Hypothalamus (tissue), 51 donors: ENCODE measurements at places on chromosomes 5 and 9.

GRCh38 chr5:136999787-137000186 is 499.3 kb downstream of the SPOCK1 start:
- no peak for DNase-seq

DNA sequence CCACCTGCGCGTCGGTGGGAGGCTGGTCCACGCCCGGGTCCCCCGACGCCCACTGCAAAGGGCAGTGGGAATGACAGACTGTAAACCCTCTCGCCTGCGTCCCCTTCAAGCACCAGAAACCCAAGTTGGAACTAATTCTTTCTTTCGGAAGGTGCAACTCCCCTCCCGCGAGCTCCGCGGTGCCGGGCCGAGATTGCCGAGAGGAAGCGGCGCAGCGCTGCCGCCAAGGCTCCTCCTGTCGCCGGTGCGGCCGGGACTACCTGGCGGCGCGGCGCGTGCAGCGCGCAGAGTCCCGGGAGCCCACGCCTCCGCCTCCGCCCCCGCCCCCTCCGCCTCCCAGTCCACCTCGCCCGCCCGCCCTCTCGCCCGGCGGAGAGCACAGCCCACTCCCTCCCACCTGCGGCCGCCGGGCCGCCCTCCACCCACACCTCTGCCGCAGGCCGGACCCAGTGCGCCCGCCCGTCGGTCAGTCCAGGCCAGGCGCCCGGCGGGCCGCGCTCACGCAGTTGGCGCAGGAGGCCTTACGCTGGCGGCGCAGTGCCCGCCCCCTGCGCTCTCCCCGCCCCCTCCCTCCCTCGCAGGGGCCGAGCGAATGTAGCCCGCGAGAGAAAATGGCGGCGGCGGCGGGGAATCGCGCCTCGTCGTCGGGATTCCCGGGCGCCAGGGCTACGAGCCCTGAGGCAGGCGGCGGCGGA is at the start of gene MAP3K1:
MAP3K1 (plus strand) TSS at position 587 of the 695 bp plus-strand sequence; CDS start at position 612, 25 bp downstream.
- peak; percentile 65 for DNase-seq

GRCh38 chr9:69519470-69520240 is 152.5 kb downstream of the APBA1 start:
- DNase-seq: no peak

GRCh38 chr9:37415011-37415719 is 7.3 kb upstream of the GRHPR start:
- DNase-seq: peak; percentile 47

- DNase-seq: no peak
These were observed 43.3 kb upstream of the ISOC1 start for GRCh38 chr5:129051283-129051682.

- no peak for DNase-seq
These were observed 625.9 kb downstream of the TLE4 start for GRCh38 chr9:80197661-80198060.

GRCh38 chr9:117080765-117081390 is 334.0 kb downstream of the ASTN2 start:
- no peak for DNase-seq

GRCh38 chr5:155434681-155435080 is 421.1 kb downstream of the KIF4B start:
- no peak for DNase-seq

- DNase-seq: peak; percentile 49
These were observed 62.5 kb downstream of the CYFIP2 start for GRCh38 chr5:157328277-157328912.

DNA sequence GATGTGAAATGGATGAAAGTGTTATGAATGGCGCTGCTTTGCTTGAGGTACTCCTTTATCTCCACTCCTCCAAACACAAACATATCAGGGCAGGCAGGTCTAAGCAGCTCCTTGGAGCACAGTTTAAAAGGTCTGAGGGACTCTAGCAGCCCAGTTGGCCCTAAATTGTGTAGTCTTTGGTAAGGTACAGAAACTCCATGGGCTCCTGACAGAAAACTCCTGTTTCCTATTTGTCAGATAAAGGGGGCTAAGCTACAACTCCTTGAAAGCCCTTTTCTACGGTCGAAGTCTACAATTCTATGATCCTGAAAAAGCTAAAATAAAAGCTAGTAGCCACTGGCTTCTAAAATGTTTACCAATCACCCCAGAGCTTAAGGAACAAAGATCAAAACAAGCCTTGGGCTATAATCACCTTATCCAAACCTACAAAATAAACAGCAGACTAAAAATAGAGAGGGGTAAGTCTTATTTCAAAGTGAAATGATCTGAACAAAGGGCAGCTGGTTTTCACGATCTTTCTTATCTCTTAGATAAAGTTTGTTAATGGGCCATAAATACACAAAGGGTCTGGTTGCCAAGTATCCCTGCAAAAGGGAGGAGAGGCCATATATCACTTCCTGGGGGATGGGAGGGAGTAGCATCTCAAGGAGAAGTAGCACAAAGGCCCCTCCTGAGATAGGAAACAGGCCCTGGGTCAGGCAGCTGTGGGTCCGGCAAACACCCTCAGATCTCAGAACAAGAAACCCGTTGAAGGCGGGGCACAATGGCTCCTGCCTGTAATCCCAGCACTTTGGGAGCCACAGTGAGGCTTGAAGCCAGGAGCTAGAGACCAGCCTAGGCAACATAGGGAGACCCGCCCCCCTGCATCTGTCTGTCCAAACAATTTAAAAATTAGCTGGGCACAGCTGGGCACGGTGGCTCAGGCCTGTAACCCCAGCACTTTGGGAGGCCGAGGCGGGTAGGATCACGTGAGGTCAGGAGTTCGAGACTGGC is 28.3 kb upstream of the DENND4C start:
- no peak for DNase-seq

GRCh38 chr5:67435032-67435431 is 238.4 kb upstream of the CD180 start:
- DNase-seq: no peak

DNA sequence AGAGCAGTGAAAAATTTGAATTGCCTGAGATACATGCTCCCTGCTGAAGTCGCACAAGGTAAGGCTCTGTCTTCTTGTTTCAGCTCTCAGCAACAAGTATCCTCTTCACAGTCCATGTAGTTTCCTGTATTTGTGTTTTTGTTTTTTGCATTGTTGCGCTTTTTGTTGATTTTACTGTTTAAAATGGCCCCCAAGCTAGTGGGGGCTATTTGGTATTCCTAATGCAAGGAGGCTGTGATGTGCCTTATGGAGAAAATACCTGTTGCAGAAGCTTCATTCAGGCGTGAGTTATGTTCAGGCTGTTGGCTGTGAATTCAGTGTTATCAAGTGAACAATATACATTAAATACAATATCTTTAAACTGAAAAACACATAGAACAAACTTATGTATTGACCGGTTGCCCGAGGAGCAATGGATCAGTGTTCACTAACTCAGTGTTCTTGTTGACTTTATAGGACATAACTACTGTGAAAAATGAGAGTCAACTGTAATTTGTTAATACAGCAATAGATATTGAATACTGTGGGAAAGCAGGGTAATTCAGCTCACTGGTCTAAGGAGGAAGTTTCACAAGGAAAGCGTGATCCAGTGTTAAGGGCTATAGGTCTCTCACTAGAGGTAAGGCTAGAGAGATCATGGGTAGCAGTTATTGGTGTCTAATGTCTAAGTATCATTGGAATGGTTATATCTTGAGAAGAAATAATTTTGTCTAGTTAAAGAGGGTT is 150.5 kb downstream of the GCNT1 start:
- DNase-seq: no peak

- DNase-seq: peak; percentile 40
These were observed 63.9 kb downstream of the PCDH1 start for GRCh38 chr5:141814064-141814964.

DNA sequence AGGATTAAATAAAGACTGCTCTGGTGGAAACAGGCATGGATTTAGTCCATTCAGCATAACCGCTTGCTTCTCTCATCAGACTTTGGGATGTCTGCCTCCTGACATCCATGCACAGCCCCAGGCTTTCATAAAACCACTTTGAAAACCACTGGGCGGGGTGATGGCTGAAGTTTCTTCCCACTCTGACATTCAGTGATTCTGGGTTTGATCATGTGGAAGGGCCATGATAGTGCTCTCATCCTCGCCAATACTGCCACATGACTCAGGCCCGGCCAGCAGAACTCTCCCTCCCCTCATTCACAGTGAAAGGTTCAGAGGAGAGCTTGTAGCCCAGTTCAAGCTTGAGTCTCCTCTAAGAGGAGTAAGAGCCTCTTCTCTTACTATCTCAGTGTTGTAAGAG is 29.6 kb upstream of the GLRA1 start:
- DNase-seq: no peak

GRCh38 chr9:130921300-130921988 is 17.6 kb downstream of the FIBCD1 start:
- no peak for DNase-seq

- DNase-seq: no peak
These were observed 984.4 kb upstream of the DMAC1 start for GRCh38 chr9:8783941-8784340.

GRCh38 chr5:34610546-34610945 is 45.6 kb upstream of the RAI14 start:
- no peak for DNase-seq

DNA sequence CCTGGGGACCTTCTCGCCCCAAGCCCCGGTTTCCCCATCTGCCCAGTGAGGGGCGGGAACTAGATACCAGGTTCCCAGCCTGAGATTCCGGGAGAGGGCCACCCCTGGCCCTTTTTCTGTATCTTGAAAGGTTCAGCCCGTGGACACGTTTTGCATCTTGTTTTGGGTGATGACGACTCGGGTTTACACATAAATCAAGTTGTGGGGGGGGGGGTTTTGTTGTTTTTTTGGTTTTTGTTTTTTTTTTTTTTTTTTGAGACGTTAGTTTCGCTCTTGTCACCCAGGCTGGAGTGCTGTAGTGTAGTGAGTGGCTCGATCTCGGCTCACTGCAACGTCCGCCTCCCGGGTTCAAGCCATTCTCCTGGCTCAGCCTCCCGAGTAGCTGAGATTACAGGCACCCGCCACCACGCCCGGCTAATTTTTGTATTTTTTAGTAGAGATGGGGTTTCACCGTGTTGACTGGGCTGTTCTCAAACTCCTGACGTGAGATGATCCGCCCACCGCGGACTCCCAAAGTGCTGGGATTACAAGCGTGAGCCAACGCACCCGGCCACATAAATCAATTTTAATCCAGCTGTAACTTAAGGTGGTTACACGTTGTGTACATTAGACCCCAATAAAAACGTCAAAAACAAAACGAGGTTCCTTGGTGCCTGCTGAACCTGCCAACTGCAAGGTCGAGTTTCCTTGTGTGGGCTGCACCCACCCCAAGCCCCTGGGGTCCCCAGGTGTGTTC is 1.1 kb upstream of the BRD3 start:
- DNase-seq: no peak

DNA sequence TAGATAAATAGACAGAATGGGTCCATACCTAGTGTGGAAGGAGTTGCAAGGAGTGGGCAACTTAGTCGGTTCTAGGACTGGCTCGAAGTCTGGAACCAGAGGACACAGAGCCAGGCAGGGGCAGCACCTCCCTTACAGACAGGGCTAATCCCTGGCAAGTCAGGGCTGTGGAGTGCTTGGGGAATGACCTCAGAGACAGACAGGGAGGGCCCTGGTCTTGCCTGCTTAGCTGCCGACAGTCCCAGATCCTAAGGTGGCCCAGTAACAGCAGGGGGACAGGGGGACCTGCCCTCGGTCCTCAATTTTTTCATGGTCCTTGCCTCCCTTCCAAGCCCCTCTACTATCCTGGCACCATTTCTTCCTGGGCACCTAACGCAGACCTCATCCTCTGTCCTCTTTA is 222.4 kb upstream of the TNC start:
- no peak for DNase-seq

GRCh38 chr9:121746866-121747265 is 95.4 kb downstream of the DAB2IP start:
- no peak for DNase-seq

DNA sequence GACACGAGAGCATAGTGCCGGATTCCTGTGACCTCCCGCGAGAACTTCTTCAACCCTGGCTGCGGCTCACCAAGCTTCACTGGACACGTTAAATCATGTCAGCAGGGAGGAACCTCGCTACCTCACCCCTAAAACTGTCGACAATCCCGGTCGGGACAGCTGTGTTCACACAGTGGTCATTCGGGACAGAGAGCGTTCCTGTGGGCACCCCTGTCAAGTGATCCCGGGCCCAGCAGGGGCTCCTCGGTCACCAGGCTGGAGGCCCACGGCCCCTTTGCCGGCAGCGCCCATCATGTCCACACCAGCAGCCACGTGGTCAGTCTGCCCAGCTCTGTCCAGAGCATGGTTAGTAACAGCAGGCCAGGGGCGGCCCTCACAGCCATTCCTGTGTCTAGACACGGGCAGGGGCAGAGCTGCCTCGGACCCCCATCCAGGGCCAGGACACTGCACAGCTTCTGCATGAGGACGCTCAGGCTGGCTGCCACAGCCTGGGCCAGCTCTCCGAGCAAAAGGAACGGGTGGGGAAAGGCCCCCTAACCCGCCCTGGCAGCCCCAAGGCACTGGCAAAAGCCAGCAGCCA is 3.5 kb downstream of the INPP5E start:
- DNase-seq: no peak
